ENCODE measurements at places on chromosomes 1 and 21. TPM values are rescaled to one million over a fixed set of nuclear protein-coding genes. Genes with fewer than 3 reads are reported as not detected.

BTBD8 gene
- 1.4 TPM for total RNA-seq

OR2L2 gene
- total RNA-seq: not detected

BACH1 gene
- total RNA-seq: 45.6 TPM

DNA sequence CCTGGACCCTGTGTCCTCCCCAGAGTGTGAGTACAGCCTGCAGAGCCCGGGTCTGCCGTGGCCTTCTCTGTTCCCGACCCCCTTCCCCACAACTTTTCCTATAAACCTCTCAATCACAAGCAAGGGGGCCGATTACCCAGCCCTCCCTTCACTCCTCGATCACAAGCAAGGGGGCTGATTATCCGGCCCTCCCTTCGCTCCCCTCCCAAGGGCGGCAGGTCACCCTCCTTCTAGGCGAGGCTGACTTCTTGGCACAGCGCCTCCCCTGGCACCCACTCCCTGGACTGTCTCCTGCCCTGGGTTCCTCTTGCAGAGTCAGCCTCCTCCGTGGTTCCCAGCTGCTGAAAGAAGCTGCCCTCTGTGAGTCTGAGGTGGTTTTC lies 12.3 kb upstream of the LDLRAP1 start:
- DNase-seq: no peak

TEX38 gene
- total RNA-seq: not detected

GRCh38 chr1:54158071-54158470 lies 5.3 kb upstream of the CDCP2 start:
- peak; percentile 33 for DNase-seq

DNA sequence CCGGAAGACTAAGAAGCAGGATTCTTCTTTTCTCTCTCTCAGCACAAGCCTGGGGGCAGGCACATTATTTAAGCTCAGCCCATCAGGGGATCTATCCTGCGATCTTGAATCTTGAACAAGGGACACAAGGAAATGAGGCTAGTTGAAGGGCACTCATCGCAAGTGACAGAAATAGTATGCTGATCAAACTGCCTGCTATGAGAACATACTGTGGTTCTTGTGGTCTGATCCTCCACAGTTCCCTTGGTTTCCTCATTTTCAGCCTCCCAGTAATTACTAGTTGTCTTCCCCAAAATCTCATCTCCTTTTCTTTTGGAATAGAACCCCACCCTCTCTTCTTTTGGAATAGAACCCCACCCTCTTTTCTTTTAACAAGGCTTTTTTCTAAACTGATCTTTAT lies 6.5 kb downstream of the ANKRD45 start:
- no peak for DNase-seq

LPAR3 gene
- total RNA-seq: 32.3 TPM

NUDT17 gene
- total RNA-seq: 2.7 TPM

COL16A1 gene
- 125 TPM for total RNA-seq

- DNase-seq: peak; percentile 43
These were observed 48.4 kb upstream of the SIPA1L2 start for GRCh38 chr1:232678185-232678886.

DNA sequence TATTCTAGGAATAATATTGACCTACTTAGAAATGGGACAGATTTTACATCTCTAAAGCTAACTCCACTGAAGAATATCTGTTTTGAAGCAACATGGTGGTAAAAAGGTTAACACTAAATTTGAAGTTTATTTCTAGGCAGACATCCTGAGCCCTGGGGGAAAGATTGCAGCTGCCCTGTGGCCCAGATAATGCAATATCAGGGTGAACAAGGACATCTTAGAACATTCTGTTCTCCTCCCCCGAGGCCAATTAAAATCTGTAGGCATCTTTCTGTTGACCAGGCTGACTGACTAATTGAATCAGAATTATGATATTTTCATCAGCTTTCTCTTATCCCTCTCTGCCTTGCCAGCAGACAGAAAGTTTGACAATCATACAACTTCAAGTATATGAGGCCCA lies 149.8 kb upstream of the DUSP10 start:
- peak; percentile 71 for DNase-seq

CYP4B1 gene
- not detected for total RNA-seq

GRCh38 chr1:232179896-232180778 lies 449.8 kb downstream of the SIPA1L2 start:
- no peak for DNase-seq

- DNase-seq: no peak
These were observed 334.3 kb downstream of the NCAM2 start for GRCh38 chr21:21332492-21332891.

DNA sequence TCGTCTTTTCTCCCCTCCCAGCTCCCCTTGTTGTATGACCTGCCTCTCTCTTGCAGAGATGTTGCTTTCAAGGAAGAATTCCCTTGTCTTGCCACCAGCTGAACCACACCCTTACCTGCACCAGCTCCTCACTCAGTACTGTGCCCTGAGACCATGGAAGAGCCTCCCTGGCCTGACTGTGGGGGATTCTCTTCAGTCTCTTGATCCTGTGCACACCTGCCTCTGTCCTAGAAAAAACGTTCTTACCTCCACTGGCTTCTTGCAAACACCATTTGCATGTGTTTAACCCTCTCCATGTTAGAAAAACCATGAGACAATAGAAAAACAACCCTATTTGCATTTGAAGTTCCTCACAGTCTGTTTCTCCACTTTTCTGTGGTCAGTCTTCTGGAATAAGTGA lies 43.3 kb upstream of the FCRL4 start:
- DNase-seq: no peak

CCDC181 gene
- not detected for total RNA-seq

DNA sequence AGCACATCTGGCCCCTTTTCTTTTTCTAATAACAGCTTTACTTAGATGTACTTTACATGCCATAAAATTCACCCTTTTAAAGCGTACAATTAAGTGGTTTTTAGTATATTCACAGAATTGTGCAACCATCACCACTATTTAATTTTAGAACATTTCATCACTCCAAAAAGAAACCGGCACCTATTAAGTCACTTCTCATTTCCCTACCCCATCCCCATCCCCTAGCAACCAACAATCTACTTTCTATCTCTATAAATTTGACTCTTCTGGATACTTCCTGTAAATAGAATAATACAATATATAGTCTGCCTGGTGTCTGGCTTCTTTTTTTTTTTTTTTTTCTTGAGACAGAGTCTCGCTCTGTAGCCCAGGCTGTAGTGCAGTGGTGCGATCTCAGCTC lies 59.5 kb upstream of the ENAH start:
- DNase-seq: no peak

DNA sequence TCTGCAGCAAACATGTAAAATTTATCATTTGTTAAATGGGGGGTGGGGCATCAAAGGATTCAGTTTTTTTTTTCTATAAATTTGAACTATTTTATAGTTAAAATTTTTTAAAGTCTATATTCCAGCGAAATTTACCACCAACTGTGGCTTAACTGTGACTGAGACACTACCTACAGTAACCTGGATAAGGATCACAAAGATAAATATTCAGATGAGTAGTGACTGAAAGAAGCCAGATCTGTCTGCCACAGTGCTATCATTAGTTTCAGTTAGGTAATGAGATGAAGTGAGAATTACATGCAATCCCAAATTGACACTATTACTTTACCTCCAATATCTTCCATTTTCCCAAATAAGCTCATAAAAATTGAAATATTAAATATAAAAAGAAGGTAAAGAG lies 5.4 kb downstream of the SPATA6 start:
- DNase-seq: no peak

NPR1 gene
- total RNA-seq: not detected

GRCh38 chr21:43266534-43266933 lies 97.7 kb downstream of the CRYAA start:
- peak; percentile 19 for DNase-seq

- no peak for DNase-seq
These were observed 13.9 kb upstream of the C1orf141 start for GRCh38 chr1:67148516-67149178.

GRCh38 chr1:94329276-94329675 lies 88.9 kb upstream of the ABCD3 start:
- no peak for DNase-seq

DNA sequence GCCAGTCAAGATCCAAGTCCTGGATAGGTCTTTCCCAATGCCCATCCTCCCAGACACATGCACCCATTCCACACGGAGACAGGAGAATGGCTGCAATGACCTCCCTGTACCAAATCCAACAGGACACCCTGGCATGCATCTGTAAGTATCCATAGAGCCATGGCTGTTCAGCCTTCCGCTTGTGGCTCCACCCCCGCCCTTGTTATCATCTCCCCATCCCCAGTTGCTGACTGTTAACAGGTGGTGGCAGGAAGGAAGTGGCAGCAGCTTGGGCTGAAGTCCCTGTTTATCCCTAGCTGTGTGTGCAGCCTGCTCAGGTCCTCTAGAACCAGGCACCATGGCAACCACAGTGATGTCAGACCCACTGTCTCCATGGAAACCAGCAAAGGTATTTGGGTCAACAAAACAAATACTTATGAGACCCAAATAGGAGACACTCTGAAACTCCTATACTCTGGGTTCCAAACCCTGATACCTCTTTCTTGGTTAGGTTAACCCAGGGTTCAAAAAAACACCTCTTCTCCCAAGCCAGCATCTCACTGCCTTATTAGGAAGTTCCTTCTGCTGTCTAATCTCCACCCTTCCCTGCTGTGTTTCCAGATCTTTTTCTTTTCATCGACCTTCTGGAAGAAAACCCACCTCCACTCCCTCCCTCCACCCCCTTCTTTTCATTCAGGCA lies 721 bp downstream of the PBXIP1 start:
- DNase-seq: peak; percentile 42

DNA sequence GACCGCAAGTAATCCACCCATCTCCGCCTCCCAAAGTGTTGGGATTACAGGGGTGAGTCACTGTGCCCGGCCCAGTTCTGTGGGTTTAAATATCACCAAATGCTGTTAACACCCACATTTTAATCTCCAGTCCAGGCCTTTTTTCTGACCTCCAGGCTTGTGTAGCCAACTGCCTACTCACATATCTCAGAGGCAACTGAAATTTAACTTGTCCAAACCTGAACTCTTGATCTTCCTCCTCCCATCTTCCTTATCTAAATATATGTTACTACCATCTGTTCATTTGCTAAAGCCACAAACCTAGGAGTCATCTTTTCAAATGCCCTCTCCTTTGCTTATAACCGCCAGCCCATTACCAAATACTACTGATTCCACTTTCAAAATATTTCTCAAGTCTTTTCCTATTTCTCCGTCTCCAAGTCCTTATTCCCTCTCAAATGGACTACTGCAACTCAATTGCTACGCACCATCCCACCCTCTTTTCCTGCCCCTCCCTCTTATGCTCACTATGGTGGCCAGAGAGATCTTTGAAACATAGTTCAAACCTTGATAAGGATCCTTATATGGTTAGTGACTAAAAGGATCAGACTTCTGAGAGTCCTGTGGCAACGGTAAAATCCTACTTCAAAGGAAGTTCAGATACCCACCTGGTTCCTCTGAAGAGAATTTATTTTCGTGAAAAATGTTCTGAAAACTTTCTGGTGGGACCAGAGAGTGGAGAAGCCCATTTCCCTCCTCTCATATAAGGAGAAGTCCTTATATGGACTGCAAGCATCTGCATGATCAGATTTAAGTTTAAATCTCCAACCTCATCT lies 78.5 kb upstream of the CDC42BPA start:
- no peak for DNase-seq

DNA sequence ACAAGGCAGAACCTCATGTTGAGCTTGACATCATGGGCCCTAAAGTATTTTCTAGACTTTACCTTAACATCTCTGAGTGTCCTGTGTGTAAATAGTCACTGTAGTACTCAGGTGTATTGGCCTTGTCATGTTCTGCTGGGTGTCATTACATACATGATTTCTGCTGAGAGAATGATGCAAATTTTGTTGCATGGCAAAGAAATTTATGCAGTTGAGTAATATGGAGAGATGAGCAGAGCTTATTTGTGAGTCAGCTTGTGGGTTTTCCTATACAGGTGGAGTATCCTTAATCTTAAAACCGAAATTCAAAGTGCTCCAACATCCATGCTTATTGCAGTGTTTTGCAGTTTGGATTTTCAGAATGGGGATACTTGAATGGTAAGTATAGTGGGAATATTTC lies 36.6 kb downstream of the RGL1 start:
- DNase-seq: peak; percentile 15

- no peak for DNase-seq
These were observed 1.1 kb upstream of the CFHR5 start for GRCh38 chr1:196976278-196976677.

Data from foreskin keratinocyte (primary cell).